Stimulated activated CD4-positive, alpha-beta T cell treated with anti-CD3 and anti-CD28 coated beads, Interleukin-4, amount 100 ng/mL, for 48 hours (primary cell): ENCODE measurements at places on chromosomes 7 and 10.

GRCh38 chr10:117007080-117007479 is 2.1 kb upstream of the SHTN1 start:
- no peak for DNase-seq

DNA sequence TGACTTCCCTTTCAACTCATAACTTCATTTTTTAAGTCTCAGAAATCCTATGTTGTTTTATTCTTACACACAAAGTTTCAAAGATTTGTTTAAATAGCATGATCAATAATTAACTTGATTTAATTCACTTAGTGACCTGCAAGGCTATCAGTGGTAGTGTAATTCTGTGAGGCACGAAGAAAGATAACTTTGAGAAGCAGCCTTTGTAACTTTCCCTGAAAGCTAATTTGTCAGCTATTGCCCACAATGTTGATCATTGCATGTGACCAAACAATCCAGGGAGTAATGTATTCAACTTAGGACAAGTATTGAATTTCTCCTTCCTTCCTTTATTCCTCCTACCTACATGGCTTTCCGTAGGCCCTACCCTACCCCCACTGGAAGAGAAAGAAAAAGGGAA is 111.0 kb downstream of the SEMA3D start:
- no peak for DNase-seq

- DNase-seq, result no peak
Observed at GRCh38 chr10:71158902-71159301, 53.5 kb upstream of the UNC5B start.

- DNase-seq, result no peak
Observed at GRCh38 chr10:92890471-92890870, 42.2 kb downstream of the EXOC6 start.

- DNase-seq, result no peak
Observed at GRCh38 chr7:116834815-116835504, 27.4 kb upstream of the CAPZA2 start.

GRCh38 chr10:48472501-48473069 is 132.3 kb downstream of the ARHGAP22 start:
- no peak for DNase-seq

GRCh38 chr10:19048489-19048888 is at the start of gene MALRD1:
Gene MALRD1 (plus strand): TSS chr10:19048801. CDS start chr10:19048939, 138 bp downstream.
- DNase-seq, result no peak

DNA sequence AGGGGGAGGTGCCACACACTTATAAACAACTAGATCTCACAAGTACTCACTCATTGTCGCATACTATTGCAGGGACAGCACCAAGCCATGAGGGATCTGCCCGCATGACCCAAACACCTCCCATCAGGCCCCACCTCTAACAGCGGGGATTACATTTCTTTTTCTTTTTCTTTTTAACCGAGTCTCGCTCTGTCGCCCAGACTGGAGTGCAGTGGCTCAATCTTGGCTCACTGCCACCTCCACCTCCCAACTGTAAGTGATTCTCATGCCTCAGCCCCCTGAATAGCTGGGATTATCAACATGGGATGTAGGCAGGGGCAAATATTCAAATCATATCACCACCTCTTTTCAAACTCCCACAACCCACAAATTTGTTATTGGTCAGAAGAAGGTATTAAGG is 76.7 kb downstream of the SKAP2 start:
- DNase-seq, result no peak

DNA sequence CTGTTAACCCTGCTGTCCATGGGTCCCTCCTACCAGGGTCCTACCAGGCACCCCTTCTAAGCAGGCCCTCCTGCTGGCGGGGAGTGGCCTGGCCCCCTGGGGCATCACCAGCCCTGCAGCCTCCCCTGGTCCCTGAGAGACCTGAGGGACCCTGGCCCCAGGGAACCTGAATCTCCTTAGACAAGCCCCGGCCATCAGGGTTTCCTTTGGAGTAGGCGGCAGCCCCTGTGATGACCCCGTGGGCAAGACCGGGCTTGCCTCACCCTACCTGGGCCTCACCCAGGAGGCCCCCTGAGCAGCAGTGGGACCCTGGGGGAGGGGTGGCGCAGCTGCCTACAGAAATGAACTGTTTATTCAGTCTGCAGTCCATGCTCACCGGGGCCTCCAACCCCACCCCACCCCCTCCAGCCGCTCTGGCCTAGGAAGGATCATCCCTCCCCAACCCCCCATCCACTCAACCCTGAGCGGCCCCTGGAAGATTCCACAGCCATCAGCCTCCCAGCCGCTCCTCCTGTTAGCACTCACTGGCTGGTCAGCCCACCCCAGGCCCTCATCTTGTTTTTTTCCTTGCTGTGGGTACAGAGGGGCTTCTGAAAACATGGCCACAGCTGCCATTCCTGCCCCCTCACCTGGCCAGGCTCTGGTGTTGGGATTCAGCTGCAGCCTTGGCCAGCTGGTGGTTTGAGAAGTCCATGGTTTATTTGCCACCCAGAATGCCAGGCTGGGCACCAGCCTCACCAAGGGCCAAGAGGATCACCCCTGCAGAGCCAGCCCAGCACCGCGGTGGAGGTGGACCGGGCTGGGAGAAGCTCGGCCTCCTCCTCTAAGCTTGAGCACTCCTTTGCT is 34.8 kb upstream of the CHST15 start:
- DNase-seq, result no peak

GRCh38 chr7:12809476-12809875 is 122.0 kb downstream of the ARL4A start:
- no peak for DNase-seq

- no peak for DNase-seq
Observed at GRCh38 chr10:99981581-99982199, 28.1 kb downstream of the DNMBP start.

- DNase-seq, result no peak
Observed at GRCh38 chr7:39919646-39920045, 30.4 kb upstream of the CDK13 start.

GRCh38 chr10:28890121-28890950 is 213.0 kb downstream of the BAMBI start:
- DNase-seq, result no peak

GRCh38 chr10:22110761-22111160 is 107.1 kb downstream of the EBLN1 start:
- no peak for DNase-seq

GRCh38 chr10:124477614-124478363 is 16.2 kb downstream of the LHPP start:
- no peak for DNase-seq

DNA sequence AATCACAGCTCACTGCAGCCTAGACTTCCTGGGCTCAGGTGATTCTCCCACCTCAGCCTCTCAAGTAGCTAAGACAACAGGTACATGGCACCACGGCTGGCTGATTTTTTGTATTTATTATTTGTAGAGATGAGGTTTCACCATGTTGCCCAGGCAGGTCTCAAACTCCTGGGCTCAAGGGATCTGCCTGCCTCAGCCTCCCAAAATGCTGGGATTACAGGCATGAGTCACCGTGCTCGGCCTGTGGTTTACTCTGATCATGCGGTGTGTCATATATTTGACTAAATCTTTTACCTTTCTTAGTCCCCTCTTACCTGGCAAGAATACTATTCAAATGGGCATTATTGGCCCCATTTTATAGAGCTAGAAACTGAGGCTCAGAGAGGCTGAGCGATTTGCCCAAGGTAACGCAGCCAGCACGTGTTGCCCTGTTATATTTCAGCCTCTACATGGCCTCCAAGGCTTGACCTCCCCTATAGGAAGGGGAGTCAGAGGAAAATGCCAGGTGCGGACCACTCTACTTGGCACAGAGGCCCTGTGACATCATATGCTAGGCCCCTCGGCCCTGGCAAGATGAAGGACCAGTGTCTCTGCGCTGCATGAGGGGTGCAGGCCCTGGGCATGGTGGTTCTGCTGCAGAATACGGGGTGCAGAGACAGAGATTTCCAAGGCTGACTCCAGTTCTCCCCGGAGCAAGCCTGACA is 8.2 kb downstream of the ZCCHC24 start:
- DNase-seq, result no peak

GRCh38 chr7:27116962-27117886 is 13.3 kb downstream of the HOXA4 start:
- no peak for DNase-seq

DNA sequence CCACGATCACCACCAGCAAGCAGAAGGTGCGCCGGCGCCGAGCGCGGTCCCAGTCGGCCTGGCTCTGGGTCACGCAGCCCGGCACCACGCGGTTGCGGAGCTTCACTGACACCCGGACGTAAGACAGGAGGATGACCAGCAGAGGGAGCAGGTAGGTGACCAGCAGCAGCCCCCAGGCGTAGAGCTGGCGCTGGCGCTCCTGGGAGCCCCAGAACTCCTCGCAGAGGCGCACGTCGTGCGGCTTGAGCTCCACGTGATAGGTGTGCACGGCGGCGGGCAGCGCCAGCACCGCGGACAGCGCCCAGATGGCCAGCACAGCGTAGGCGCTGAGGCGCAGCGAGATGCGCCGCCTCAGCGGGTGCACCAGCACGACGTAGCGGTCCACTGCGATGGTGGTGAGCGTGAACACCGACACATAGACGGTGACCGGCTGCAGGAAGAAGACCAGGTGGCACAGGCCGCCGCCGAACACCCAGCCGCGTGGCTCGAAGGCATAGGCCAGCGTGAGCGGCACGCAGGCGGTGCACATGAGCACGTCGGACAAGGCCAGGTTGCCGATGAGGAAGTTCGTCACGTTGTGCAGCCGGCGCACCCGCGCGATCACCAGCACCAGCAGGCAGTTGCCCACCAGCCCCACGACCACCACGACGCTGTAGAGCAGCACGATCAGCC is 920 bp downstream of the PRLHR start:
- DNase-seq, result peak; percentile 24

DNA sequence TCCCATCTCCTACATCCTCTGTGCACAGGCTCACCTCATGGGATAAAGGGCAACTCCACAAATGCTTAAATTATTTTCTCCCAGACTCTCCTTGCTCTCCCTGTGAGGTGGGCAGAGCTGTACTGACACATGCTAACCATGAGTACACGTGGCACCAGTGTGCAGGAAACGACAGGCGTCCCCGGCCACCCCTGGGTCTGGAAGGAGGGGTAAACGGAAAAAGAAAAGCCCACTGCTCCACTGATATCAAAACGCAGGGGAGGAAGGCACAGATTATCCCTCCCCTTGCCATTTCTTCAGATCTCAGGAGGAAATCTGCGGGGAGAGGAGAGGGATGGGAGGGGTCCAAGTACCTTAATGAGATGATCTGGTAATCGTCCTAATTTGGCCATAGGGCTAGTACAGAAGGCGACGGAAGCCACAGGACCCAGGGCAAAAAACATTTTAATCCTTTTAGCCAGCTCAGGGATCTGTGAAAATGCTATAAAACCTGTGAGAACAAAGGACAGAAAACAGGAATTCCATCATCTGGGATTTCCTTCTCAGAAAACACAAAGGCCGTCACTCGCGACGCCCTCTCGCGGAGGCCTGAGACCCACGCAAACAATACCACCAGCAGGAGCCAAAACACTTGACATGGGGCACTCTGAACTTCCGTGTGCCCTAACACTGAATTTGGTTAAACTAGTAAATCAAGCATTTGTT is 17.8 kb upstream of the CH25H start:
- no peak for DNase-seq

DNA sequence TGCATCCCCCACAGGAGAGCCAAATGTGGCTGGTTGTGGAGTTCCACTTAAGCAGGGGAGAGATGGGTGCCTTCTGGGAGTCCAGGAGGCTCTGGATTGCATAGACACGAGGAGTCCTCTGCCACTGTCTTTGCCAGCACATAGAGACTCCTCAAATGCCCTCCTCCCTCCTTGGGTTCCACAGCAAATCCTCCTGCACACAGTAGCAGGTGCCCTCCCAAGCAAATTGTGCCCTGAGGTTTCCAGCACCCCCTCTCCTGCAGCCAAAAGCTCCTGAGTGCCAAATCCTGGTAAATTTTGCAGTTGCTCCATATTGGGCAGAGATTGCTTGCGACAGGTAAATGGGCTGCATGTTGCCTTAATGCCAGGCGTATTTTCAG is 5.8 kb downstream of the EVX1 start:
- DNase-seq, result no peak

- DNase-seq, result no peak
Observed at GRCh38 chr10:61217851-61218565, 235.2 kb downstream of the TMEM26 start.

DNA sequence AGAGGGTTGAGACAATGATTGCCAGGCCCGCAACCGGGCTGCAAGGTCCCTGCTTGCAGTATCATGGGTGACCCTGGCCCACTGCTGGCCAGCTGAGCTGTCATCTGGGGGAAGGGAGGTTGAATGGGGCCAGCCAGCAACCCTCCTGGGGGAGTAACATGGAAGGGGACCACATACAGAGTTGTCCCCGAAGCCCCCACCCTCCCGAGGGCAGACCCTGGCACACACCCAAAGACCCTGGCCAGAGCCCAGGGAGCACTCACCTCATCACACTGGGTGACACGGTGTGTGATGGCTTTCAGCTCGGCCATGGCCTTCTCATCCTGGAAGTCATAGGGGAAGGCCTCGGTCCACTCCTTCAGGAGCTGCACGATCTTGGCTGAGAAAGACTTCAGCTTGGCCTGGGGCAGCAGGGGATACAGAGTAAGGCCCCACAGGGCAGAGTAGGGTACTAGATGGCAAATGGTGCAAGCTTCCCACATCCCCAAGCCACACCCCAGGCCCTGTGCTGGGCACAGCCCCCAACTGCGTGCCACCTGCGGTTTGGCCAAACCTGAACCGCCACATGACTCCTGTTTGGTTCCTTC is 63.4 kb downstream of the CSGALNACT2 start:
- DNase-seq, result no peak

- DNase-seq, result no peak
Observed at GRCh38 chr7:90552521-90552920, 43.6 kb upstream of the CDK14 start.

- DNase-seq, result no peak
Observed at GRCh38 chr7:105130580-105130979, 116.6 kb downstream of the KMT2E start.

- DNase-seq, result peak; percentile 43
Observed at GRCh38 chr10:110568055-110568735, 700 bp downstream of the SMC3 start.

DNA sequence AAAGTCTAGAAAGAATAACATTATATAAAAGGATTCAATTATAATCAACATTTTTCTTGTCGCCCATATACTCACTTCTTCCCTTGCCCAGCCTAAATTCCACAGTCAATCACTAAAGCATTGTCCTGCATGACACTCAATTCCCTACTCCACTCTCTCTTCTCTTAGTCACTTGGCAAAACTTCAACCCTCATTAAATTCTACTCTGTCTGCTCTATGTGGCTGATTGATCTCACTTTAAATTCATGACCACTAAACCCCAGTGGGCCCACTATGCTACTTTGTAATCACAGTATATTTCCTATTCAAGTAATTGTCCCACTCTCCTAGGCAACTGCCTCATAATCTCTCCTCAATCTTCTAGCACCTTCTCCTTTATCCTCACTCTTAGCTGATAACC is 54.1 kb downstream of the MTERF1 start:
- DNase-seq, result no peak

DNA sequence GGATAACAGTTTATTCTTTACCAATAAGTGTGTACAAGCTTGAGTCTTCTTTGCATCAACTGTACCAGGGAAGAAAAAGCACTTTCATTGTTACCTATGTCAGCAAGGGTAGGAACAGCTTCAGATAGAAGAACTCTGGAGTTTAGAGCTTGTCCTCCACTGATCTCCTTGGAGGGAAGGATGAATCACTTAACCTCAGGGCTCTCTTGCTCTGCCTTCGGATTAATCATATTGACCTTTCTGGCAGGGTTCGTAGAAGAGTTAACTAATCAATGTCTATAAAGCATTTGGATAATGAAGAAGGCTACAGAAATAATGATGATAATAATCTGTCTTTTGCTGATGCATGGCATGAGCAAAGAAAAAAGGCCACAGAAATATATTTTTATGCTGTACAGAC is 339.5 kb upstream of the TPK1 start:
- DNase-seq, result no peak
